Epithelial cell of esophagus (primary cell): ENCODE measurements at places on chromosomes 3 and 15.

- DNase-seq = no peak
These were observed 11.7 kb downstream of the PLCB2 start for GRCh38 chr15:40295877-40296560.

DNA sequence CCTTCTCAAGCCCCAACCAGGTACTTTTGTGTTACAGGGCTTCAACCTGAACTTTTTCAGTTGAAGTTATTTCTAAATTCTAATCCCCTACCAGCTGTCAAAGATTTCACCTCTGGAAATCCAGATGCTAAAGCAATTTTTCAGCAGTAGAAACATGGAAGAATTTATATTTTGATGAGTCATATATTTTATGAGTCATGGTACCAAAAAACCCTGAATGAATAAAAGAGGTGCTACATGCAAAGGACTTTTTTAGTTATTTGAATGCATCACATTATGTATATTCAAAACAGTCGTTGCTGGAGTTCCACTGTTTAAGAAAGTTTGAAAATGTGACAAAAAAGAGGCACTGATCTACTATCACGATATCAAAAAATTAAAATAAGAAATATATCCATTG is 96.0 kb upstream of the ZNF385D start:
- DNase-seq = no peak

- DNase-seq = no peak
These were observed 12.2 kb upstream of the TRANK1 start for GRCh38 chr3:36957063-36957462.

DNA sequence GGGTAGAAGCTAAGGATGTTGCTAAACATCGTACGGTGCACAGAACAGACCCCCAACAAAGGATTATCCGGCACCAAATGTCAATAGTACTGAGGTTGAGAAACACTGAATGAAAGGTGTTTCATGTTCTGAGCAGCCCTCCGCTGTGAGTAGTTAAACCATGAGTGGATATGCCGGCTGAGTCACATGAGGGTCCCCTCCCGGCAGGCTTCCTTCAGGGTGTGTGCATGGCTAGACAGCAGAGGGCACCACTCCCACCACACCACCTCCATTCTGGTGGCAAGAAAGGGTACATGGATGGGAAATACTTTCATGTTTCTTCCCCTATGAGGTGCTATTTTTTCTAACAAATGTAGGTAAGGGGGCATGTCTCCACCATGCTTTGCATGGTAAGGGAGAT is 128.3 kb upstream of the SEMA6D start:
- DNase-seq = no peak

GRCh38 chr15:39591896-39592315 is 11.0 kb downstream of the THBS1 start:
- DNase-seq = no peak

GRCh38 chr15:83533410-83533962 is 86.3 kb downstream of the SH3GL3 start:
- DNase-seq = no peak

GRCh38 chr3:10556312-10556711 is 50.9 kb upstream of the ATP2B2 start:
- DNase-seq = no peak

- DNase-seq = no peak
These were observed 50.1 kb upstream of the LEKR1 start for GRCh38 chr3:156776031-156776430.

DNA sequence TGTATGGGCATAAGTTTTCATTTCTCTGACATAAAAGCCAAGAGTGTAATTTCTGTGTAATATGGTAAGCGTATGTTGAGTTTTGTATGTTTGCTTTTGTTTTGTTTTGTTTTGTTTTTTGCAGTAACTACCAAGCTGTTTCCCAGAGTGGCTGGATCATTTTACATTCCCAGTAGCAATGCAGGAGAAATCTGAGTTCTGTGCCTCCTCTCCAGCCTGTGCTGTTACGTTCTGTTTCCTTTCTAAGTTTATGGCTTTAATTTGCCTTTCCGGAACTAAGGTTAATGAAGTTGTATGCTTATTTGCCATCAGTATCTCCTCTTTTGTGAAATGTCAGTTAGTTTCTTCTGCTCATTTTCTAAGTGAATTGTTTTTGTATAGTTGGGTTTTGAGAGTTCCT is 307.8 kb downstream of the GABRG3 start:
- no peak for DNase-seq

GRCh38 chr3:52372822-52373504 is 56.8 kb downstream of the DNAH1 start:
- no peak for DNase-seq

- DNase-seq = peak; percentile 61
These were observed 26.3 kb upstream of the TFRC start for GRCh38 chr3:196108075-196108743.

GRCh38 chr3:170759511-170760173 is 110.4 kb downstream of the RPL22L1 start:
- DNase-seq = no peak

DNA sequence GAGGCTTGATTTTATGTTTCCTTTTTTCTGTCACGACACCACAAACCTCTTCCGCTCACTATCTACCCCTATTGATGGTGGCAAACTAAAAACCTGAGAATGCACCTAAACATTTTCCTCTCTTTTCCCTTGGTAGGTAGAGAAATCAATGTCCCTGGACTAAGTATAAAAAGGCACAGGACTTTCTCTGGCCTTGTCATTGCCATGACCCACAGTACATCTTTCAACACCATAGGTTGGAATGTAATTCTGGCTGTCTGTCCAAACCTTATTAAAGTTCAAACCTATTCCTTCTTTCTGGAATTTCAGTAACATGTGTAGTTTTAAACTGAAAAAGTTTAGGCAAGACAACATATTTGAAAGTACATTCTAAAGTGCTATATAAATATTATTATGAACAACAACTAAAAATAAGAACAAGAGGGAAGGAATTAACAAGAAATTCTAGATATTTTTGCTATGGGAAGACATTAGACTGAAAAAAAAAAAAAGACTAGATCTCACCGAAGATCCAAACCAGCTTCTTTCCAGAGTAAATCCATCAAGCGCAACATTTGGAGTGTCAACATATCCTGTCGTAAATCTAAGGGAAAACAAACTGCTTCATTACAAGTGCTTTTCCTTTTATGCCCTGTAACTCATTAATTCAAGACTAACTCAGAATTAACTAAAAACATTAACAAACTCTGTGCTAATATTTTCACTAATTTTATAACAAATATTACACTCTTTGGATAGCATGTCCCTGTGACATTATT is 73.1 kb downstream of the FAIM start:
- DNase-seq = no peak
